ENCODE measurements at places on chromosomes 1 and 21.

- DNase-seq, result no peak
These were observed 148.5 kb downstream of the GALNT2 start for GRCh38 chr1:230215529-230215928.

GRCh38 chr1:46444466-46444865, 45.2 kb upstream of the DMBX1 start:
- no peak for DNase-seq

DNA sequence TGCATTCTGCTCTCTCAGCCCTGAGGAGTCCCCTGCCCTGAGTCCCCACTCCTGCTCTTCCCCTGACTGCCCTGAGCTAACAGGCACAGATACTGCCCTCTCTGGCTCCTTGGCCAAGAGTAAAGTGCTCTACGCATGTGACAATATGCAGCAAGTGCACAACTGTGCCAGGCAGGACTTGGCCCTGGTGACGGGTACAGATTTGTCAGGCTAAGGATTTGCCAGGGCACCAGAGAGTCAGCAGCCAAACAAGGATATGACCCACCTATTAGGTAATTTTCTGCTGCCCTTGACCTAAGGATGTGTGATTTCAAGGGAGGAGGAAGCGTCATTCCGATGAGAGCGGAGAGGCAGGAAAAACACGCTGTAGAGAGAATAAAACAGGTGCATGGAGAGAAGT, 339.0 kb downstream of the PTPRU start:
- DNase-seq, result no peak

DNA sequence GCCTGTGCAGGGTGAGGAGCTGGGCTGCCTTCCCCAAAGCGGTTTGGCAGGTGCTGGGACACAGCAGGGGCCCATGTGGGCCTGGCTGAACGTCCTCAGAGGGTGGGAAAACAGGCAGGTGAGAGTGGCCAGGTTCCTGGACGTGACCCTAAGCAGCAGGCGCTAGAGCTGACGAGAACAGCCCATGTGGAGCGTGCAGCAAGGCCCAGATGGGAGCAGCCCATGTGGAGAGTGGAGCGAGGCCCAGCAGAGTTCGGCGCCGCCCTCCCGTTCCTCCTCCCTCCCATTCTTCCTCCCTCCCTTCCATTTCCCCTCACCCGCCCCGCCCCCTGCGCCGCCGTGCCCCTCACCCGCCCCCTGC, 314.4 kb upstream of the VAMP3 start:
- DNase-seq, result peak; percentile 52

- no peak for DNase-seq
These were observed 20.2 kb downstream of the RIPK4 start for GRCh38 chr21:41746744-41747006.

DNA sequence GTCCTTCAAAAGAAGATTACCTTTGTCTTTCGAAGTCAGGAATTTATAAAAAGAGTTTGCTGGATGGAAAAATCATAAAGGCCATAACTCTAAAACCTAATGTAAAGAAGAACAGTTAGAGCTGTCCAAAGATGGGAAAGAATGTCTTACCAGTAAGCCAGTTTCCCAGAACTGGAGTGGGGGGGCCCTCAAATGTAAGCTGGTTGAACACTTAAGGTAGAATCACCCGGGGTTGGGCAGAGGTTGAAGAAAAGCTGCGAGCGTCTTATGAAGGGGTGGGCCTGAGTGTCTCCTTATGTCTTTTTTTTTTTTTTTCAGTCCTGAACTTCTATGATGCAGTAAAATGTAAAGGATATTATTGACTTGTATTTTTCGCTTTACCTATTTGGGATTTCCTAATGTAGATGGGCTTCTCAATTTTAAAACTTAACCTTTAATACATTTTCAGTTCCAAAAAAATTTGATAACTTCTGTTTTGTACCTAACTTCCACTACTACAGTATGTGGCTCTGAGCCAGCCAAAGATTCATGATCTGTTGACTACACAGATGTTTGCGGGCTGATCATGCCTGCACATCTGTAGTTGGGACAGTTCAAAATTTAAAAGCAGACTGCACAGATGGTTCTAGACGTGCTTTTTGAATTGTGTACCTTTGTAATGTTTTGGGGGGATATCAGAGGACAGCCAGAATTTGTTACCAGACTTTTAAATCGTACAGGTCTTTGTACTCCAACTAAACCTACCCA, 43.6 kb downstream of the NFYC start:
- no peak for DNase-seq

DNA sequence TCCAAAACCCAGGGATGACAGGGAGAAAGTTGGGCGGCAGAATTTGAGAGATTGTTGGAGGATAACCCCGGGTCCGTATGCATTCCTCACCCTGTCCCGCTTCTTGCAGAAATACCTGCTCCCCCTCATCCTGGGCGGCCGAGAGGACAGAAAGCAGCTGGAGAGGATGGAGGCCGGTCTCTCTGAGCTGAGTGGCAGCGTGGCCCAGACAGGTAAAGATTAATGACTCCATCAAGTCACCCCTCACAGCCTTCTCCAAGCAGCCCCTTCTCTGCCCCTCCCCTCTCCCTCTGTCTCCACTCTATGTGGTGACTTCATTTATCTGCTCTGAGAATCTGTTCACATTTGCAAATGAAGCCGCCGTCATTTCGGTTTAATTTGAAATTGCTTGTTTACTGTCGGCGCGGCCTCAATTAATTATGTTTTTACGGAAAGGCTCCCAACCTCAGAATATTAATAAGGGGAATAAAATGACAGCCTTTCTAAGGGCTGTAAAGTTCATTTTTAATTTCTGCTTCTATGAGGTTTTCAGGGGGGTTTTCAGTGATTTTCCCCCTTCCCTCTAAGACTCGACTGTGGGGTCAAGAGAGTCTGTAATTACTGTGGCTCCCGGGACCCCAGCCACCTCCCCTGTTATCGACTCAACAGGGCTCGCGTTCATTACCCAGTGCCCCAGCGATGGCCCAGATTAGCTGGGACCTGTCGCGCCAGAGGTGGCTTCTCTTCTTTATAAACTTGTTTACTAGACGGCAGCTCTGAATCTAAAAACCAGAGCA, 148.3 kb downstream of the PEX14 start:
- no peak for DNase-seq

GRCh38 chr1:30629501-30629900, 93.9 kb downstream of the MATN1 start:
- no peak for DNase-seq

- DNase-seq, result peak; percentile 15
These were observed 821 bp downstream of the PHC2 start for GRCh38 chr1:33429856-33430691.

GRCh38 chr21:30227633-30228404, 11.9 kb upstream of the CLDN8 start:
- no peak for DNase-seq
